CD4-positive, alpha-beta T cell treated with Interleukin-15 for 1 hour (primary cell): ENCODE measurements at places on chromosomes 5 and 9.

GRCh38 chr5:157046041-157046440 is 12.9 kb downstream of the HAVCR1 start:
- no peak for DNase-seq

DNA sequence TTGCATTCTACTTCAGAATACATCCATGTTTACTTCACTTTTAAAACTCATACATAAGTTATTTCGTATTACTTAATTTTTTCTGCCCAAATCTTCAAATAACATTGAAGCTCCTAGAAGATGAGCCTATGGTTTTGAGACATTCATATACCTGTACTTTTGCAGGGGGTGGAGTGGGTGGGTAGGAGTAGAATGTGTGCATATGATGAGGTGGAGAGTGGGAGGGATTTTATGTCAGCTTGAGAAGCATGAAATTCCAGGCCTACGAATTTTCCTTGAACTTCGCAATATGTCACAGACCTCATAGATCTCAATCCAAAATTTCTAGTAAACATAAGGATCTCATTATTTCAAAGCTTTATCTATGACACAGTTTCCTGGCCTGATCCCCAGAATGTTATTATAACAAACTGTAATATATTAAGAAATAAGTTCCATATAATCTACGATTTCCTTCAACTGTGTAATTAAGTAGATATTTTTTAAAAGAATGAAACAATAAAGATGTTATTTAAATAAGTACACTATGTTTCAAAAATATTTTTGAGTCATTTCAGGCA is 19.7 kb upstream of the MOB3B start:
- DNase-seq: no peak

DNA sequence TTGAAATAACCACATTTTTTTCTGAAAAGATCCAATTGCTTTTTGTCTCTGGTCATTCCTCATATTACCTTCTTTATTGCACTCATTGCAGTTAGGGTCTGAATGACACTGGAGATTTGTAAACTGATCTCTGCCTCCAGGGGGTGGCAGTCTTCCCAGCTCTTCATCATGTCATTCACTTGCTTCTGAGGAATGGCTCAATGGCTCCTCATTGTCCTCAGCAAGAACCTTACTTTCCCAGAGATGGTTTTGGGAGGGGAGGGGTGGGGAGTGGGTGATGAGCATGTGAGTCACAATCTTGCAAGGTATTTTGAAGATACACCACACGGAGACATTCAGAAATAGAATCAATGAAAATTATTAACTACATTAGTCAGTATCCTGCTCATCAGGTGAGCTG is 159.8 kb upstream of the GAS1 start:
- no peak for DNase-seq

- no peak for DNase-seq
Observed at GRCh38 chr5:17896605-17897004, 262.3 kb downstream of the TAF11L14 start.

DNA sequence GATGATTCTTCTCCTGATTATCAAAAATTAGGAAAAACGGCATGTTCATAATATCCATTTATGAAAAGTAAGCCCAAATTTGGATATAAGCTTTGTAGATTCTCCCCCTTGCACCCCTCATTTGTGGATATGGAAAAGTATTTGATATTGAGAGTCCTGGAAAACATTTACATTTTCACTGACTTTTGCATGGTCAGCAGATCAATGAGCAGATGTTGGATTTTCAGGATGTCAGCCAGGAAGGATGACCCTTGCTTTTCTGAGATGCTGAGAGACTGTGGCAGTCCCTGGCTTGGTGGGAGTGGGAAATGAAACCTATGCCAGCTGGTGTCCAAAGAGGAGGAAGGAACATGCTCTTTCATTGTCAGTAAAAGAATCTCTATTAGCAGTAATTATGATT is 410.8 kb downstream of the DMAC1 start:
- DNase-seq: no peak

DNA sequence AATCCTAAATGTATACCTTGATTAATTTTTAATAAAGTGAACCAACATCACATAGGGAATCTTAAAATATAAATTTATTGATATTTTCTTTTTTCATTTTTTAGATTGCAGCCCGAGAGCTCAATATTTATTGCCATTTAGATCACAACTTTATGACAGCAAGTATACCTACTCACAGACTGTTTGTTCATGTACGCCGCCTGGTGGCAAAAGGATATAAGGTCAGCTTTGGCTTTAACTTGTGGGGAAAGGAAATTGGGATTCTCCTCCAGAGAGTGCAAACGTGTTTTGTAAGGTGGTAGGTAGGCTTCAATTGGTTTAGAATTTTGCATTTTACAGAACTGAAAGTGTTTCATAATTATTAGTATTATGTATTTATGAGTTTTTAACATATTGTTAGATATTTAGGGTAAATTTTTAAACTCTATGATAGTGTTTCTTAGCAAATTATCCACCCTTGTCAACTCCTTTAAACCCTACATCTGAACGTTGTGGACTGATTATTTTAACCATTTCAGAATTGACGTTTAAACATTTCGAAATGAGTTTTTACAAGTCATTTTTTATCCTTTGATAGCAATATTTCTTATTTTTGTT is 17.5 kb upstream of the DHFR start:
- DNase-seq: peak; percentile 47

DNA sequence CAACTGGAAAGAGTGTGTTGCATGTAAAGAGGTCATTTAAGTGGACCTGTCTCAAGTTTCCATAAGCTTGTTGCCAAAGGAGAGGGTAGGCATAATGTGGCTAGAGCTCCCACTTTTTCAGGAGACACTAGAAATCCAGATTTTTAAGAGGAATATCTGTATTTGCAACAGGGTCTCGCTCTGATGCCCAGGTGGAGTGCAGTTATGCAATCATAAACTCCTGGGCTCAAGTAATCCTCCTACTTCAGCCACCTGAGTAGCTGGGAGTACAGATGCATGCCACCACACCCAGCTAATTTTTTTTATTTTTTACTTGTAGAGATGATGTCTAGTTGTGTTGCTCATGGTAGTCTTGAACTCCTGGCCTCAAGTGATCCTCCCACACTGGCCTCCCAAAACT is 183.5 kb downstream of the NIPBL start:
- DNase-seq: no peak

DNA sequence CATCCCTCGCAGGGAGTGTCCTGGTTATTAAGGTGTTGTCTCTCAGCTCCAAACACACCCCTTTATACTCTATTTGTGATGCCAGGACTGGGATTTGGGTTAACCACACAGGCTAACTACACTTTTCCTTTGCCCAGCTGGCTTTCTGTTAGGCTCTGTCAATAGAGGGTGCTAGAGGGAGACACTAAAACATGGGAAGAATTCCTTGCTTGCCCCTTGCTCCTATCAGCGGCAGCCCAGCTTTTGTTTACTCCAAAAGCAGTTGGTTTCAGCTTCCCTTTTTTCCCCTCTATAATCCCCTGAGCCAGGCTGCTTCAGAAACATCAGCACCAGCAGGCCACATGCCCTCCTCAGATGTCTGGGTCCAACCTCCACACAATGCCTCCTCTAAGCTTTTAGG is 297.1 kb downstream of the KCTD16 start:
- no peak for DNase-seq

DNA sequence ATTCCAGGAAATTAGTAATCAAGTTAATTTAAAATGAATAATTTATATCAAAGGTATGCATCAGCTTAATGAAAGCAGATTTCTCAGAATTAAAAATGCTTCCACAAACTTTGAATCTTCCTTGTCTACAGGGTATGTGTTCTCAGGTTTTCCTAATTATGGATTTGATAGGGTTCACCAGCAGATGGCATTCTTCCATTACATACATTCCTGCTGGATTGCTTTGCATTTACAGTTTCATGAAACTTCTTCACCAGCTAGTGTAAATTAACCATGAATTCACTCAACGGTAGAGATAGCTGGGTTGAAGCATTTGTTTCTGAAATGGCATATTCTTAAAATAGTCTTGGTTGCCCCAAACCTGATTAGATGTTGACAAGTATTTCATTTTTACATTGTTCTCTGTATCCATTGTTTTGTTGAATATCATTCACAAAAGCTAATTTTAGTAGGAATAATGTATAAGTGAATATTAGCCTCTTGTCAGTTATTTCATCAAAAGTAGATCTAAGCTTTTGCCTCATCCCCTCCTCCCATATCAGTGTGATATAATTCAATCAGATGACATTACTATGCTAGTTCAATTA is 68.7 kb upstream of the WDR41 start:
- no peak for DNase-seq

DNA sequence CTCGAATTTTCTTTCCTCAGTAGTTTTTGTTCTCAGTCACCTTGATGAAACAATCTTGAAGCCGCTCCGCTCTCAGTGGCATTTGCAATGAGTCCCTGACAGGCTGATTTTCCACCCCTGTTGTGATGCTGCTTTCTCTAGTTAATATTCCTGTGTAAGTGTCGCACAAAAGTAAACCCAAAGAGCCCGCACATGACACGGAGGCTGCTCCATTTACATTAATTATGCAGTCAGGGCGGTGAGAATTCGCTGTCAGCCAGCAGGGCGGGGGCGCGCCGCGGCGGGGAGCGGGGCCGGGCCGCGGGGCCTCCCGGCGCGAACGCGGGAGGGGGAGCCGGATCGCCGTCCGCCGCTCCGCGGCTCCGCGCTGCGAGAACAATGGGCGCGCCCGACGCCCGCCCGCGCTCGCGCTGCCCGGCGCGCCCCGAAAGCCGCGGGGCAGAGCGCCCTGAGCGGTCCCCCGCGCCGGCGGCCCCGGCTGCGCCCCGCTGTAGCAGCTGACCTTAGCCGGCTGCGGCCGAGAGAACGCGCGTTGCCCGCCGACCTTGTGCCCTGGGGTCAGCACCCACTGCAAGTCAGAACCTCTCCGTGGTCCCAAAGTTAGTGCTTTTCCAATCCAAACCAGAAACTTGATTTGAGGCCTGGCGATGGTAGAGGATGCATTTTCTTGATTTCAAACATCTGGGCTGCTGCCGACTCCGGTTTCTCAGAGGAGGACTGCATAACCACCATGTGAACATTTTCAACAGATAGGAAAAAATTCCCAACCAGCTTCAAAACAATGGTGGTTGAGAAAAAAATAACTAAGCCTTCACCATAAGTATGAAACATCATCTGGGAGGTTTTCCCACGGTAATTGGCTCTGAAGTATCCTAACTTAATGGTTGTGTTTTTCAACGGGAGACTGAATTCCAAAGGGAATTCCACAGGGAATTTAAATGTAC is 142.6 kb downstream of the PBX3 start:
- peak; percentile 16 for DNase-seq

DNA sequence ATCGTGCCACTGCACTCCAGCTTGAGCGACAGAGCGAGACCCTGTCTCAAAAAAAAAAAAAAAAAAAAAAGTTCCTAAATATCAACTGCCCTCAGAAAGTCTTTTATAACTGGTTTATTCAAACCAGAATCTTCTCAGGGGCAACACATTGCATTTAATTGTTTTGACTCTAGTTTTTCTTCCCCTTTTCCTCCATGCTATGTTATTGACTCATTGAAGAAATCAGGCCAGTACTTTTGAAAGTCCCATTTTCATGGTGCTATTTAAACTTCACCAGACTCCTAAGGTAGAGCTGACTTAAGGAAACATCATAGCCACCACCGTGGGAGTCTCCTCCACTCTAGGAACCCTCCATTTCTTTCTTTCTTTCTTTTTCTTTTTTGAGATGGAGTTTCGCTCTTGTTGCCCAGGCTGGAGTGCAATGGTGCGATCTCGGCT is 83.1 kb upstream of the IL6ST start:
- no peak for DNase-seq

GRCh38 chr9:21779397-21779796 is 23.0 kb upstream of the MTAP start:
- DNase-seq: no peak
